ENCODE measurements at places on chromosomes 5 and 9. TPM values are rescaled to one million over a fixed set of nuclear protein-coding genes. Genes with fewer than 3 reads are reported as not detected.

DNA sequence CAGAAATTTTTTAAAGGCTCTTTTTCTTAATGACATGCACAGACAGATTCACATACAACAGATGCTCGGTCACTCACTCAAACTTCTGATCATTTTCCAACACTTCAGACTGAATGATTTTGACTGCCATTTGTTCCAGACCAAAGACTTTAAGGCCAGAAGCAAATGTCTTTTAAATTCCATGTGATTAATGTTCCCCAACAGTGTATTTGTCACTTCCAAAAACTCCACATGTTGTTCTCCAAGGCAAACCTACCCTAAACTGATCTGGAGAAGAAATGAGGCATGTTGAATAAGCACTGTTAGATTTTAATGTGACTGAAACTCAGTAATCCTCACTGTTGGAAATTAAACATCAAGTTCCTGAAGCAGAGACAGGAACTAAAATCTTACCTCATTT lies 366.7 kb downstream of the GABRG2 start:
- DNase-seq, result no peak

DNA sequence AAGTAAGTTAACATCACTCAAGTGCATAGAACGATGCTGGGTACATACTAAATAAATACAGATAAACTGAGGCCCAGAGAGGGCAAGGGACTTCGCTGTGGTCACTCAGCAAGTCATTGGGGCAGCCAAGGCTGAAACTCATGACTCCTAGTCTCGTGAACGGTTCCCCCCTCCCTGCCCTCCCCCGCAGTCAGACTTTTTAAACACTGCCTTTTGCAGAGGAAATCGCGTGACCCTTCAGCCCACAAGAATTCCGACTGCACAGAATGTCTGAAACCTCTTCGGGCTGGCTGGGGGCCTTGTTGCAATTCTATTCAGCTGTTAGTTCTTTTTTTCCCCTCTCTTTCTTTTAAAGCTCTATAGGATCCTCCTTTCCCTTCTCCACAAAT lies 28.1 kb downstream of the NEK6 start:
- DNase-seq, result peak; percentile 80

- no peak for DNase-seq
Measured at GRCh38 chr9:130745210-130745800, 51.7 kb downstream of the EXOSC2 start.

DNA sequence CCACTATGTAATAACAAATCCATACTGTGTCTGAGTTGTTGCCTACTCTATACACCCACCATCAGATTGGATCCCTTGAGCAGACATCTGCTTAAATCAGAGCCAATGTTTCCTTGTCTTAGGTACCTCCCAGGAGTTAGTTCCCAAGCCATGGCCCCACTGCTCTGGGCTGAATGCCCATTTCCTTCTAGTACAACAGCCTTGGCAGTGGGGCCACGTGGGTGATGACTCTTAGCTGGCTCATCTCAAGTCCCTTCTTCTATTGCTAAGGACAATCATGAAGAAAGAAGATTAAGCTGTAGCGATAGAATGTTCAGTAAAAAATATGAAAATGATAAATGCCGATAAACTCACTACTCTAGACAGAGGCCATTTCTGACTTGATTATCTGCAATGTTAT lies 16.6 kb downstream of the PTGR1 start:
- DNase-seq, result no peak

GRCh38 chr9:138007566-138007917 lies 130.0 kb downstream of the CACNA1B start:
- DNase-seq, result no peak

DNA sequence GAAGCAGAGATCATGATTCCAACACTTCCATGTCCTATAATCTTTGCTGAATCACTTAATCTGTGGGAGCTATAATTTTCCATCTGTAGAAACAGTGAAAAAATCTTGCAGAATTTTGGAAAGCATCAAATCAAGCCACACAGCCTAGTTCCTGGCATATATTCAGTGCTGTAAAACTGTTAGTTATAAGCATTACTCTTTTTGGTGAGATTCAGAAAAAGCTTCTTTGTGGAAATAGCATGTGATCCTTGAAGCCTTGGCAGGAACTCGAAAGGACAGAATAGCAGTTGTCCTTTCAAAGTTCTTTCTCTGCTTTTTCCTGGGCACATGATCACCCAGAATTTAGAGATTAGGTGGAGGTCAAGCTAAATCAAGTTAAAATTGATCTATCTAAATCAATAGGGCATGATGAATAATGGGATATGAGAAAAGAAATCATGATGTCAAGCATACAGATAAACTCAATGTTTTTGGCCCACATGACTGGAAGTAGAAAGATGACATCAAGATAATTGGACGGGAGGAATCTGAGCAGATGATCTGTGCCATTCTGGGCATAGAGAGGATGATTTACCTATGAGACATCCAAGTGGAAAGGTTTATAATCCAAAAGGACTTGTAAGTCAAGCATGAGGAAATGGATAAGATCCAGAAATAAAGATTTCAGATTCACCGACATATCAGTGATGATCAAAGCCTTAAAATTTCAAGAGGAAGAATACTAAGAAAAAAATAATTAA lies 73.1 kb downstream of the TMEM232 start:
- no peak for DNase-seq

GRCh38 chr5:141680178-141680577 lies 1.9 kb downstream of the ARAP3 start:
- DNase-seq, result no peak

GRCh38 chr5:109921735-109922380 lies 232.1 kb downstream of the MAN2A1 start:
- DNase-seq, result peak; percentile 31

DNA sequence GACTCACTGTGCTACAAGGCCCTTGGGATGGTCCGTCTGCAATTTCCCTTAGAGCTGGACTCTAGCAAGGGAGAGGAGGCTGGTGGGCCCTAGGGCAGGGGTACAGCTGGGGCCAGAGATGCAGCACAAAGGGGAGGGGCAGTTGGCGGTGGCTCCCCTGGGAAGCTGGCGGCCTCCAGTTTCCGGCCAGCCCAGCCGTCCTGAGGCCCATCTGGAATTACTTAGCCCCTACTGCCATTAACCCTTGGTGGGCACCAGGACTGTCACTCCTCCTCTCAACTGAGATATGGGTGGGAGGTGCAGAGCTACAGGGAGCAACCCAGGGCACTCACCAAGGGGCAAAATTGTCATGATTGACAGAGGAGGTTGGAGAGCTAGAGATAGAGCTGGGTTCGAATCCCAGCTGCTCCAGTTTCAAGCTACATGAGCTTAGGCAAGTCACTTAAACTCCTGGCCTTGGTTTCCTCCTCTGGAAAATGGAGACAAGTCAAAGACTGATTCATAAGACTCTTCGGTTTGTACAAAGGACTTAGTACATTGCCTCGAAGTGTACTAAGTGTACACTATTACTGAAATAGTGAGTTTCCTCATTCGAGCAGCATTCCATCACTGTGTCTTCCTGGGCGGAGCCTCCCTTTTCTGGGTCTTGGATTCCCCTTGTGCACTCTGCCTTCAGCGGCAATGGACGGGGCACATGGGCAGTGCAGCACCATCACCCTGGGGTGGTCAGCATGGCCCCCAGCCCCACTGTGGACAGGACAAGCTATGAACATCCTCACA lies 2.7 kb upstream of the PDGFRB start:
- DNase-seq, result no peak

GRCh38 chr5:10328323-10328722 lies 20.6 kb upstream of the CMBL start:
- DNase-seq, result no peak

DNA sequence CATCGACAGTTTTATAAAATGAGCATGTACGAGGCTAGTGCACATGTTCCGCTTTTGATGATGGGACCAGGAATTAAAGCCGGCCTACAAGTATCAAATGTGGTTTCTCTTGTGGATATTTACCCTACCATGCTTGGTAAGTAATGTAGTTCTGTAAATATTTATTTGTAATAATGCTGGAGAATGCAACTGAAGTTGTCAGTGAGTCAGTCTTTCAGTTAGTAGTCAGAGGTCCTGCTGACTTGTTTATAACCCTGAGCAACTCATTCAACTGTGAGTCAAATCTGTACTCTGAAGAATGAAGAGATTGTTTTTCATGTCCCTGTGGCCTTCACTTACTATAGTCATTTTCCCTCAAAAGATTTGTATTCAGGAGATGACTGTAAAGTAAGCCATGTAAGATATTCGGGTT lies 28.4 kb upstream of the GPR150 start:
- DNase-seq, result no peak

PCDHB12 gene
- total RNA-seq, result 2.6 TPM

CD74 gene
- total RNA-seq, result 255 TPM

All from left cardiac atrium (tissue), 4 donors.